T follicular helper cell (primary cell): ENCODE measurements at places on chromosomes 3 and 15.

DNA sequence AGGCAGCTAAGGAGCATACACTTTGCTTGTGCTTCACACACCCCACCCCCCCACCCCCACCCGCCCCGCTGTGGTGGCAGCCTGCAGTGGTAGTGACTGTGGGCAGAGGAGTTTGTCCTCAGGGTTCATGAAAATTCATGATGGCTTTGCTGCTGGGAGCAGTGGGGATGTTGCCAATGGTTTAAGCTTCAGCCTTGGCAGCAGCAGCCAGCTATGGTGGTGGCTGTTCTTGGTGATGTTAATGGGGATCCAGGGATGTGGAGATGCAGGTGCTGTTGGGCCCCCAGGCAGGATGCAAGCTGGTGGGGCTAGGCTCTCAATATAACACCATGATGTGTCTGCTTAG lies 55.8 kb downstream of the TNFAIP8L3 start:
- no peak for DNase-seq

- no peak for DNase-seq
Measured at GRCh38 chr15:97459771-97460170, 500.7 kb upstream of the ARRDC4 start.

- no peak for DNase-seq
Measured at GRCh38 chr3:14503706-14504065, 36.5 kb downstream of the GRIP2 start.

DNA sequence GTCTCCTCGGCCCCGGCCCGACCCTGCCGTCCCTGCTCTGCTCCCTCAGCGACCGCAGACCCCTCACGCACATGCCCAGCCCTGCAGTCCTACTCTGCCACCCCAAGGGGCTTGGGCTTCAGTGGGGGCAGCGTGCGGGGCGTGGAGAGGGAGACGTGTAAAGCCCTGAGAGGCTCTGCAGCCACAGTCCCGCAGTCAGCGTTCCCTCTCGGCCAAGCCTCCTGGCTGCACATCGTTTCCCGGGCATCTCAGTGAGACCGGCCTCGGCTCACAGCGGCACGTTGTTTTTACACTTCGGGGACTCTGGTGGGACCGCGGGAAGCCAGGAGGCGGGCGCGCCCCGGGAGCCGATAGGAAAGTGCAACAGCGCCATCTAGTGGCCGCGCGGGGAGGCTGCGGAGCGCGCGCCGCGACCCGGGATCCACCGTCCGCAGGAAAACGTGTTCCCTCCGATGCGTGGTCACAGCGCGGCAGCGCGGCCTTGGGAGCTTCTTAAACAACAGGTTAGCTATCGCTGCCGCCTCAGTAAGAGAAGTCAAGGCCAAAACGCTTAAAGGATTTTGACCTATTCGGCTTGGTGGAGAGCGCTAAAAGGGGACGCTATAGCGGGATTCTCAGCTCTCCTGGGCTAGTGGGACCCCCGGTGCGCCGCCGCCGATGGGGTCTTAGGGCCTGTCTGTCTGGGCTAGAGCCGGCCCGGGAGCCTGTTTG lies 226.8 kb upstream of the IGF1R start:
- DNase-seq, result peak; percentile 25

DNA sequence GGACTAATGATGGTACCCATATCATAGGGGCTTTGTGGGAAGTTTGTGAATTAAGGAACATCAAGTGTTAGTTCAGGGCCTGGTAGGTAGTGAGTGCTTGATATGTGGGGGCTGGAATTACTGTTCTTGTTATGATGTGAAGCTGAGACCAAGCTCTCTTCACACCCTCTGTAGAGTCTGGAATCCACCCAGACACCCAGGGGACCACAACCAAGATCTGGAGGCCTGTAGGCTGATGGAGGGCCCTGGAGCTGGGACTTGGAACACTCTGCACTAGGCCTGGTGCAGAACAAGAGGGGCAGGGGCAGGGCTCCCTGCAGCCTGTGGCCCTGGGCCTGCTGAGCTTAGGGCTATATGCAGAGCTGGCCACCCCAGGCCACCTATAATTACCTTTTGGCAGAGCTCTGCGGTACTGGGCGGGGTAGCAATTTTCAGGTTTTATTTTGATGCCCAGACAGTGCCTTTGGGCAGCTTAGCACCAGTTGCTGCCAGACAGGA lies 13.1 kb upstream of the PRKCD start:
- DNase-seq, result no peak

- no peak for DNase-seq
Measured at GRCh38 chr15:57541805-57542504, 49.7 kb upstream of the MYZAP start.

- no peak for DNase-seq
Measured at GRCh38 chr3:9213019-9213634, 36.3 kb downstream of the SRGAP3 start.

GRCh38 chr3:21894459-21895340 lies 143.7 kb upstream of the ZNF385D start:
- DNase-seq, result no peak
